Stimulated activated CD8-positive, alpha-beta memory T cell treated with anti-CD3 and anti-CD28 coated beads, Interleukin-15, amount 100 ng/mL, for 1 hour (primary cell): ENCODE measurements at places on chromosomes 2 and 18.

- DNase-seq, result no peak
Observed at GRCh38 chr2:224033601-224034000, 5.5 kb downstream of the SERPINE2 start.

DNA sequence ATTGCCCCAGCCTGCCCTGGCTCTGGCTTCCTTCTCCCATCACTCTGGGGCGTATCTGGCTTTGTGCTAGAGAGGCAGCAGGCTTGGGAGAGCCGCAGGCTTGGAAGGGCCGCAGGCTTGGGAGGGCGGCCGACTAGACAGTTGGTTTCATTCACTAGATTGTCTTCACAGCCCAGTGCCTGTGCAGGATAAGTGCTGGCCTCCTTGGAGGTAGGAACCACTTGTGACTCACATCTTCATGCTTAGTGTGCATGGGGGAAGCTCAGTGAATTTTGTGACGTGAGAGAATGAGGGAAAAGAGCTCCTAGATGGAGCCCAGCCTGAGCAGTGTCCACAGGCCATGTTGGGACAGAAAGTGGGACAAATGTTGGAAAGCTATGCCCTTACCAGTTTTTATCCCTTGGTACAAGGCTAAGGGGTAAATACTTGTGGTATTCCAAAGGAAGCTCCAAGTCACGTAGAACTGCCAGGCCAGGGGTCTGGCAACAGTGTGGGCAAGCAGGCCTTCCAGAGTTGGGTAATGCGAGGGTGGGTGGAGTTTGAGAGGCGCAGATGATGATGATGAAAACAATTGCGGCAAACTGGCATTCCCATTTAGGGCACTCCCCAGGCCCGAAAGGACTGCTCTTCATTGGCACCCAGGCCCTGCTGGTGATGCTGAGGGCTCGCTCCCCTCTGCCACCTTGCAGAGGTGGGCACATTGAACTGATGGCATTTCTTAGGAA lies 100.1 kb downstream of the DDX1 start:
- DNase-seq, result no peak

- no peak for DNase-seq
Observed at GRCh38 chr2:21118302-21118920, 5.4 kb upstream of the TDRD15 start.

GRCh38 chr2:95061601-95062183 lies 36.2 kb downstream of the MAL start:
- DNase-seq, result no peak

DNA sequence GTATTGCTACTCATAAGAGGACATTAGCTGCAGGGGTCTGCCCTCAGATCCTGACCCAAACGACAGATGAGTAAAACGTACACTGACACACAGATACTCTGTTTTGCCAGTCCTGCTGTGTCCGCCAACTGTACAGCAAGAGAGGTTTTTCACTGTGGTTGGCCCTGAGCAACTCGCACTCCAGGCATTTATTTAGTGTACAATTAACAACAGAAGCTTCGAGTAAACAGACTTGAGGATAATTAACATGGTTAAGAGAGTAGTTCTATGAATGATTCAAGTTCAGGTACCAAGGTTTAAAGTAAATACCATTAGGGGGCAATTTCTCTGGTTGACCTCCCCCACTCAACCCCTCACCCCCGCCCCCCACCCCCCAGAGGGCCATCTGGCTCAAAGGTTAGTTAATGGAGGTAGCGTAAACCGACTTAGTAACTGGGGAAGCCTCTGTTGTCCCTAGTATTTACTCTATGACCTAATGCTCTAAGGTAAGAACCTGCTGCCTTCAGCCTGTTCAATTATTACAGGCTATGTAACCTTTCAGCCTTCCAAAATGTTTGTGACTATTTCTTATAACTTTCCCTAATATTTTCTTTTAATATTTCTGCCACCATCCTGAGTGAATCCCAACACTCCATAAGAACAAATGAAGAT lies 103.9 kb upstream of the XIRP2 start:
- DNase-seq, result no peak
